Endothelial cell of umbilical vein (primary cell): ENCODE measurements at places on chromosomes 3 and 15. TPM values are rescaled to one million over a fixed set of nuclear protein-coding genes. Genes with fewer than 3 reads are reported as not detected.

GRCh38 chr3:42288385-42288784, 22.4 kb upstream of the CCK start:
- no peaks in the 10 kb centered on the region for H3K27me3 ChIP-seq
- no peak for DNase-seq
- no peaks in the 10 kb centered on the region for H3K4me1 ChIP-seq
- H3K27ac ChIP-seq = no peak overlapping the region
- H3K36me3 ChIP-seq = no peaks in the 10 kb centered on the region
- H3K4me3 ChIP-seq = no peak overlapping the region

DPPA4 gene
- 0.06 and 0.10 TPM in 2 replicates for polyA plus RNA-seq

EIF4E3 gene
- polyA plus RNA-seq = 1.1 and 1.3 TPM in 2 replicates

DNA sequence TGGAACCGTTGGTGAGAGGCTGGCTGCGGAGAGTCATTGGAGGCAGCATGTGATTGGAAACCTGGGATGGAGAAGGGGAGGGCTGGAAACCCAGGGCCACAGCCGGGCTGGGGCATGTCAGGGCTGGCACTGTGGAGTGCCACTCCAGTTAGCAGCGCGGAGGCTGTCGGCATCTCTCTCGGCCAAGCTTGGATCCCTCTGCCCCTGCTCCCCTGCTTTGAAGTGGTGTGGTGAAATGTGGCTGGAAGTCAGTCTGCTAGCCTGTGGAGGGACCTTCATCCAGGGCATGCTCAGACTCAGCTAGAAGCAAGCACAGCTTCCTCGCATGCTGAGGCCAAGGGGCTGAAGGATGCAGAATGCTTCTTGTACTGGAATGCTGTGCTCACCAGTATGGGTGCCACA, 13.5 kb downstream of the SLCO3A1 start:
- H3K27ac ChIP-seq = no peak overlapping the region
- no peak for DNase-seq
- no peak overlapping the region for H3K4me3 ChIP-seq

CD80 gene
- not detected in 2 replicates for polyA plus RNA-seq

EAF2 gene
- 0.56 and 0.63 TPM in 2 replicates for polyA plus RNA-seq

DNA sequence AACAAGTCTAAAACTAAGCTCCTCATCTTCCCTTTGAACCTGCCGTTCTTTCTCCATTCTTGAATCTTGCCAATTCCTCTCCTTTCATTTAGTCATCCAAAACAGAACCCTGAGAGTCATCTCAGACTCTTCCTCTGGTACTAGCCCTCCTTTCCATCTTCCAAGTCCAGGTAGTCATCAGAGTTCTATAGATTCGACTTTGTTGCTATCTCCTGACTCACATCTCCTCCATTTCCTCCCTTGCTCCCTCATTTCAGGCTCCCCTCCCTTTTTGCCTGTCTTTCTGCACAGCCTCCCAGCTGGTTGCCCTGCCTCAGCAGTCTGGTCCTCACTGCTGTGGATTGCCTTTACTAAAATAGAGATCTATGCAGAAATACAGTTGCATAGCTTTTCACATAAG, 4.7 kb downstream of the ATG7 start:
- no peak for DNase-seq
- H3K4me1 ChIP-seq = peaks cover 22% of the 10 kb centered on the region
- no peak overlapping the region for H3K27ac ChIP-seq
- peaks cover 5% of the 10 kb centered on the region for H3K36me3 ChIP-seq
- no peak overlapping the region for H3K4me3 ChIP-seq

DNA sequence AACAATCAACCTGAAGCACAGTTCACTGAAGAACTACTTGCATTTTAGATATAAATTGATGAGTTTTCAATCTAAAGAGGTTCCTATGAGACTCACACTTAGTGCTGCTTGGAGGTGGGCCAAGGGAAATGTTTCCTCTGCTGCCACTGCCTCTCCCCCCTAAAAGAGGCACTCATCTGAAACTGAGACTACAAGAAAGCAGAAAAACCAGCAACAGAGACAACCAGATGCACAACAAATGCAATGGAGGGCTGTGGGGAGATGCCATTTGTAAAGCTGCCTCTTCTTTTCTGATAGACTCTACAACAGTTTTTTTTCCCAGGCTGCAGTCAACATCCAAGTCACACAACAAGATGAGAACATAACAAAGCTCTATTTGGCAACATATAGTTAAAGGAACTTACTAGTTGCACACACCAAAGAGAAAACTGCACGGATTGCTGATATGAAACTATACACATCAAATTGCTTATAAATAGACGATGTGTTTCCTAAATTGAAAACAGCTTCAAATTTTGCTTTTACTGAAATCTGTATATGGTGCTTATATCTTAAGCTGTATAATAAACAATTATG, 11.0 kb downstream of the TSPAN3 start:
- H3K4me1 ChIP-seq = peaks cover 21% of the 10 kb centered on the region
- H3K36me3 ChIP-seq = no peaks in the 10 kb centered on the region
- H3K27me3 ChIP-seq = no peaks in the 10 kb centered on the region
- no peak overlapping the region for H3K4me3 ChIP-seq

- no peak overlapping the region for H3K4me3 ChIP-seq
- H3K36me3 ChIP-seq = no peaks in the 10 kb centered on the region
- H3K27ac ChIP-seq = no peak overlapping the region
- no peaks in the 10 kb centered on the region for H3K4me1 ChIP-seq
- H3K27me3 ChIP-seq = peaks cover 32% of the 10 kb centered on the region
These were observed 2.7 kb downstream of the CHDH start for GRCh38 chr3:53843195-53844177.

- H3K27ac ChIP-seq = no peak overlapping the region
- no peak for DNase-seq
- no peaks in the 10 kb centered on the region for H3K36me3 ChIP-seq
- no peaks in the 10 kb centered on the region for H3K4me1 ChIP-seq
- H3K27me3 ChIP-seq = no peaks in the 10 kb centered on the region
These were observed 113.4 kb downstream of the FBLN2 start for GRCh38 chr3:13662238-13662847.

GRCh38 chr3:146142757-146143156, 18.2 kb downstream of the PLOD2 start:
- H3K27ac ChIP-seq = no peak overlapping the region
- peaks cover 31% of the 10 kb centered on the region for H3K4me1 ChIP-seq
- H3K27me3 ChIP-seq = no peaks in the 10 kb centered on the region
- H3K36me3 ChIP-seq = peaks cover 5% of the 10 kb centered on the region
- no peak overlapping the region for H3K4me3 ChIP-seq

MEIS2 gene
- 26.2 and 28.4 TPM in 2 replicates for polyA plus RNA-seq

DNA sequence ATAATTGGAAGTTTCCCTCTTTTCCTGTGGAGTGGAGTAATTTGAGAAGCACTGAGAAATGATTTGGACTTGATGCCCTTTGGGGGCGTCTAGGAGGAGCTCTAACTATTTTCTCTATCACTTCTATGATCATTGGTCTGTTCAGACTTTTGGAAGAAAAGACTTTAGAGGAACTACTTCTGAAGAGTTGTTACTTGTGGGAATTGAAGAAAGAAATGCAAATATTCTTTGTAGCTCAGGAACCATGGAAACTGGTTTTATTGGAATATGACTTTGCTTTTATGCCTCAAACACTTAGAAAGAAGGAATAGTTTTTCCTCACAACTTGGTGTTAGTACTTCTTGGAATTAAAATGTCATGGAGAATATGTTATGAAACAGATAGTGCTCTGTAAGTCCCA, 122.0 kb upstream of the ALDH1A3 start:
- H3K4me1 ChIP-seq = peaks cover 9% of the 10 kb centered on the region
- no peak overlapping the region for H3K4me3 ChIP-seq
- DNase-seq = no peak
- no peaks in the 10 kb centered on the region for H3K36me3 ChIP-seq

- H3K4me3 ChIP-seq = no peak overlapping the region
- no peak overlapping the region for H3K27ac ChIP-seq
- no peak for DNase-seq
- peaks cover 4% of the 10 kb centered on the region for H3K4me1 ChIP-seq
- no peaks in the 10 kb centered on the region for H3K36me3 ChIP-seq
These were observed 126.5 kb downstream of the FMN1 start for GRCh38 chr15:33068007-33068481.

GRCh38 chr3:12005951-12006625, 1.9 kb downstream of the SYN2 start:
- H3K36me3 ChIP-seq = no peaks in the 10 kb centered on the region
- H3K4me3 ChIP-seq = no peak overlapping the region
- DNase-seq = no peak
- H3K27ac ChIP-seq = no peak overlapping the region
- H3K4me1 ChIP-seq = no peaks in the 10 kb centered on the region

GNB4 gene
- polyA plus RNA-seq = 22.2 and 30.3 TPM in 2 replicates

- no peaks in the 10 kb centered on the region for H3K27me3 ChIP-seq
- H3K4me1 ChIP-seq = no peaks in the 10 kb centered on the region
- H3K4me3 ChIP-seq = no peak overlapping the region
These were observed 408.2 kb upstream of the CBLB start for GRCh38 chr3:106276755-106277612.

- DNase-seq = peak; percentile 73
- peak overlapping the region; percentile 79 for H3K4me3 ChIP-seq
- H3K4me1 ChIP-seq = peaks cover 35% of the 10 kb centered on the region
These were observed 932 bp downstream of the GSK3B start for GRCh38 chr3:120093119-120093910.

GRCh38 chr3:48394391-48394790, 22.4 kb downstream of the FBXW12 start:
- H3K36me3 ChIP-seq = no peaks in the 10 kb centered on the region
- H3K4me1 ChIP-seq = no peaks in the 10 kb centered on the region
- H3K27me3 ChIP-seq = peaks cover 18% of the 10 kb centered on the region
- no peak for DNase-seq
- no peak overlapping the region for H3K4me3 ChIP-seq

SCAMP5 gene
- 5.9 and 6.2 TPM in 2 replicates for polyA plus RNA-seq

OR5K2 gene
- not detected in 2 replicates for polyA plus RNA-seq

- no peak overlapping the region for H3K27ac ChIP-seq
- DNase-seq = no peak
- H3K27me3 ChIP-seq = no peaks in the 10 kb centered on the region
- no peaks in the 10 kb centered on the region for H3K4me1 ChIP-seq
- no peaks in the 10 kb centered on the region for H3K36me3 ChIP-seq
- H3K4me3 ChIP-seq = no peak overlapping the region
These were observed 99.1 kb downstream of the OXSM start for GRCh38 chr3:25888892-25889524.

GRCh38 chr3:53170325-53171063, 9.5 kb downstream of the PRKCD start:
- H3K27ac ChIP-seq = no peak overlapping the region
- H3K36me3 ChIP-seq = no peaks in the 10 kb centered on the region
- peaks cover 16% of the 10 kb centered on the region for H3K4me1 ChIP-seq
- H3K27me3 ChIP-seq = no peaks in the 10 kb centered on the region
- DNase-seq = no peak
- no peak overlapping the region for H3K4me3 ChIP-seq

SEMA3F gene
- 64.8 and 65.8 TPM in 2 replicates for polyA plus RNA-seq

GRCh38 chr3:30676424-30677346, 70.3 kb downstream of the TGFBR2 start:
- DNase-seq = no peak
- H3K4me1 ChIP-seq = peaks cover 66% of the 10 kb centered on the region
- no peak overlapping the region for H3K4me3 ChIP-seq

CLDN1 gene
- 0.16 and 0.32 TPM in 2 replicates for polyA plus RNA-seq

DNA sequence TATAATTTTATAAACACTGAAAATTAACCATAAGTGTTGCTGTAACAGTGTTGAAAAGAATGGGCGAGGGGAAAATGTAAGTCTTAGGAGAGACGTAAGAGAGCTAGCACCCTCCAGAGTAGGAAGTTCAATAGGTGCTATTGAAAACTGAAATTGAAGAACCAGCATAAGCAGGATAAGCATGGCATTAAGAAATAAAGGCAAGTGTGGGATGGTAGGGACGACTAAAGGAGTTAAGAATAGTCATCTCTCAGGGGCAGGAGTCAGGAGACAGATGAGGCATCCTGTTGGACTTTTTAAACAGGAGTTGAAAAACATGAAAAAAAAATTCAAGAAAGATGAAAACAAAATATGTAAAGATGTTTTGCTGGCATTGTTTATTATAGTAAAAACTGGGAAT, 43.5 kb downstream of the ABHD2 start:
- H3K27ac ChIP-seq = peak overlapping the region; percentile 33
- H3K27me3 ChIP-seq = no peaks in the 10 kb centered on the region
- no peak overlapping the region for H3K4me3 ChIP-seq
- H3K36me3 ChIP-seq = no peaks in the 10 kb centered on the region
- H3K4me1 ChIP-seq = peaks cover 43% of the 10 kb centered on the region
- no peak for DNase-seq
